ENCODE measurements at places on chromosomes 6 and 20.

DNA sequence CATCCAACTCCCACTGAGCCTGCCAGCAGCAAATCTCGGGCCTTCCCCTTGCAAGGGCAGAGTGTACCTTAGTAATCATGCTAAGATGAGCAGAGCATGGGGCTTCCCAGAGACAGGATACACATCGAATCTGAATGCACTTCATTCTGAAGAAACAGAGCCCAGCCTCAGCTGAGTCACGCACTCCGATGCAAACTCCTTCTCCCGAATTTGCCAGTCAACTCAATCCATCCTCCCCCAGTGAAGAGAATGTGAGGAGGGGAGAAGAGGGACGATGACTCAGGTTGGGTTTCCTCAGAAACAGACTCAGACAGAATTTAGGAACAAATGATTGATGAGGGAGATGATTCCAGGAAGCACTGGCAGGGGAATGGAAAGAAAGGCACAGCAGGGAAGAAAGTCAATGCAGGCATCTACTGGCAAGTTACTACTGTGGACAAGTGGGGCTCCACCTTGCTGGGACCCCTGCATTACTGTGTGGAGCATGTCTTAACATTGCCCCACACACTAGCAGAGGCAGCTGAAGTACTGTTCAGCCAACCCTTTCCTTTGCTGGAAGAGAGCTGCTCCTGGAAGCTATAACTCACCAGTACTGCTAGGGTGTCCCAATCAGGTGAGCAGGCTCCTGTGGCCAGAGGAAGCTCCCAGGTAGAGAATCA is 251.6 kb downstream of the ADGB start:
- no peak for DNase-seq

DNA sequence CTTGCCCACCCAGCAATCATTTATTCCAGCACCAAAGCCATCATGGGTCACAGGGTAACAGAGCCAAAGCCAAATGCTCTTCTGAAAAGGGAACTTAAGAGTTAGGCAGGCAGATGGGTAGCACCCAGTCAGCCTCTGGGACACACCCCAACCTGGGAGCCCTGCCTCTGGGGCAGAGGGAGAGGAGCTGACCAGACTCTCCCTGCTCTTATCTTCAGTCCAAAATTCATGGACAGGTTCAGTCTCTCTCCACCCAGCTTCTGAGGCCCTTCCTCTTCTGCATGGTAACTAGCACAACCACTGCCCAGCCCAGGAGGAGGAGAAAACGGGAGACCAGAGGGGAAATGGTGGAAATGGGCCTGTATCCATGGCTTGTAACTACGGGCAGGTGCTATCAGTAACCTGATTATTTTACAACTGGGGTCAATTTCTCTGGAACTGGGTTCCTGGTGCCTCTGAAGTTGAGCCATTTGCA is 105.4 kb downstream of the NOL4L start:
- no peak for DNase-seq

DNA sequence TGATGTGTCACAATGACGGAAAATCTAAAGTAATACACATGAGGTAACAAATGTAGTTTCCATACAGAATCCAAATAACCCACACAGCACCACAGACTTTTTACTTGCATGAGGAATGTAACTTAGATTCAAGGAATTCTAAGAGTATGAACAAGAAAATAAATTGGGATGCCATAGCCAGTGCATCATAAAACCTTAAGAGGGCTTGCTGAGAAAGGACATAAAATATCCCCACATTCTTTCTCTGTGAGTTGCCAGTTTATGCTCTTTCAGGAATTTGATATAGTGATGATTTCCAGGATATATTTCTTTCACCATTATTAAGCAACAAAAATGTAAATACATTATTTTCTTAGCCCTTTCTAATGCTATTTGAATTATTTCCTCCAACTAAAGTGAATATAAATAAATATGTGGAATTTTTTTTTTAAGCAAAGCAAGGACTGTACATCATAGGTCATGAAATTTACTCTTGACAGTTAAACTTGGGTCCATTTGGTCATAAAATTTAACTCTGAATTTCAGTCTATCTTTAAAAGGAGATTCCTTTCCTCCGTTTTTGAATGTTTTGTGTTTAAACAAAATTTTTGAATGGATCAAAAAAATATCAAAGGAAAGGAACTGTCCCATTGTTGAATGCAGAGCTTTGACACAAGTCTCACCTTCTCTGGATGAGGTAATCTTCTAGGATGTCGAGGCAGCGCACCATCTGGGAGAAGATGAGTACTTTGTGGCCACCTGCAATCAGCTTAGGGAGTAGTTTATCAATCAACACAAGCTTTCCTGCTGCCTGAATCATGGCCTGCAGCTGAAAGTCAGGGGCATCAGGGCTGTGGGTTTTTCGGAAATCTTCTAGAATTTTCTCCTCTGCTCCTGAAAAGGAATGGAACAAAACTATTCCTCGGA is 116.3 kb upstream of the EMILIN3 start:
- no peak for DNase-seq

DNA sequence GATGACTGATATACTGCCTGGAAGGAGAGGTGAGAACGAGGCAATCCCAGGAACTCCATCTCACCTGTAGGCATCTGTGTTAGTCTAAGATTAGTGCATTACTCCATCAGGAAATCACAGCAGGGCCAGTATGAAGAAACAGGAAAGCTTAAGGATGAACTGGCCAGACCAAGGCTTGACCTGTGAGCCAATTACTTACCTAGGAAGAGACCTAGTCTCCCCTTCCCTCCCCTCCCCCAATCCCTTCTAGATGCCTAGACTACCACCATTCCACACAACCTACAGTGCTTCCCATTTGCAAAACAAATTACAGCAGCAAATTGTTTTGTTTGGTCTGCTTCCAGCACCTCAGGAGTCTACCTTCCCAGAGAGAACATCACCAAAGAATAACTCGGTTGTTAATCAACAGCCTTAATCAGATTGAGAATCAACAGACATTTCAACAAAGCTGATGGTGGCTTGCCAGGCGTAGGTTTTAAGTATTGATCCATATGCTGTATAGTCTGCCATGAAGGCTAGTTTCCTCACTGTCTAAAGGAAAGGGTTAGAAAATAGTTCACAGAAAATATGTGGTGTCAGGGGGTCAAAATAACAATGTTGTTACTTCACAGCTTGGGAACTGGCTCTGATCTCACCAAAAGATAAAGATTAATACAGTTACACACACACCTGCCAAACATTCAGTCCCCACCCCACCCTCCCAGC is 10.1 kb downstream of the PKHD1 start:
- no peak for DNase-seq

DNA sequence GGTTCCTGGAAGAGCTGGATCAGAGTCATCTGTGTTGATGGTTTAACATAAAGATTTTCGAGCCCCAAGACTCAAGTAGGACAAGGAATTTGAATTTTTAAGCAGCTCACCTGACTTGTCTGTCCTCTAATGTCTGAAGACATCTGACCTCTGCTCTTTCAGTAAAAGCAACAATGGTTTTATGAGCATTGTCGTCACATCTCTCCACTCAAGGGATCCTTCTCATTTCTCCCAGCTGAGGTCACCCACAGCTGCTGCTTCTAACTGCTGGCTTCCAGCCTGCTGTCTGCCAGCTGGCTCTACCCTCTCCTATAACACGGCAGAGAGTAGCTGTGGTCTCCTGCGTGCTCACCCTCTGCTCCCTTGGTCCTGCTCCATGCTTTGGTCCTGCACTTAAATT is 24.7 kb upstream of the HDAC2 start:
- no peak for DNase-seq

- DNase-seq = no peak
These were observed 6.6 kb upstream of the PHIP start for GRCh38 chr6:79084693-79085092.

DNA sequence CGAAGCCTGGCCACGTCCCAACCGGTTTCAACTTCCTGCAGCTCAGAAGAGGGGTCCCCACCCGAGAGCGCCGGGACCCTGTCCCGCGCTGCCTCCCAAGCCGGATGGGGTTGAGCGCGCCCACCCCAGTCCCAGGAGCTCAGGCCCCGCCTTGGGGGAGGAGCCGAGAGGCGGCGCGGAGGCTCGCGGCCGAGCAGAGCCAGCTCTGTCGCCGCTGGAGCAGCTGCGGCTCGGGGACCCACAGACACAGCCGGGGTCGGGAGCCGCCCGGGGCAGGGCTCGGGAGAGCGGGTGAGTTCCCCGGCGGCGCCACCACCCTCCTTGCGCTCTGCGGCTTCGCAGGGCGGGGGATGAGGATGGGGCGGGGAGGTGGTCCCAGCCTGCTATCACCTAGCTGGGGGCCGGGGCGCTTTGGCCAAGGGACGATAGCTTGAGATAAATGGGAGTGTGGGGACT is at the start of gene PPP1R16B:
Gene PPP1R16B, plus strand, starts transcription at position 196 of the 456 bp plus-strand sequence. CDS start 30,229 bp downstream, outside the sequence.
- peak; percentile 79 for DNase-seq

DNA sequence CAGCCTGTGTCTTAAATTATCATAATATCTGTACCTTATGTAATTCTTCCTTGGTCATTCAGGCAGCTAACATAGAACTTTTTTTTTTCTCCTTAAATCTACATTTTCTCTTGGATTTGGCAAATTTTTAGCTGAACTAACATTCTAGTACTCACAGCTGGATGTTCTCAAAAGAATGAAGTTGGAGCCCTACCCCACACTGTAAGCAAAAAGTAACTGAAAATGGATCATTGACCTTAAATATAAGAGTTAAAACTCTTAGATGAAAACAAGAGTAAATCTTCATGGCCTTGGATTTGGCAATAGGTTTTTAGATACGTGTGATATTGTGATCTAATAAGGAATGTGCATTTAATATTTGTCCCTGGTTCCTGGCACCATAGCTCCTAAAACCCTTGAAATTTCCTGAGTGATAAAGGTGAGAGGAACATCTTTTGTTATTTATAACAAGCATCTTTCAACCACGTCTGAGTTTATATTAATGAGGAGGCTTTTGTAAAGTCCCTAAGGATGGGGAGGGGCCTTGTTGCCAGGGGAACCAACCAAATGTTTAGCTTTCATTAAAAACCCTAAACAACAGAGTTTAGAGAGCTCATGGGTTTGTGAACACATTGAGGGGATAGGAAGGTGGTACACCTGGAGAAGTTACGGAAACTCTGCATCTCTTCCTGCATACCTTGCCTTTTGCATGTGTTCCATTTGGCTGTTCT is 106.1 kb upstream of the ADGRF4 start:
- no peak for DNase-seq

DNA sequence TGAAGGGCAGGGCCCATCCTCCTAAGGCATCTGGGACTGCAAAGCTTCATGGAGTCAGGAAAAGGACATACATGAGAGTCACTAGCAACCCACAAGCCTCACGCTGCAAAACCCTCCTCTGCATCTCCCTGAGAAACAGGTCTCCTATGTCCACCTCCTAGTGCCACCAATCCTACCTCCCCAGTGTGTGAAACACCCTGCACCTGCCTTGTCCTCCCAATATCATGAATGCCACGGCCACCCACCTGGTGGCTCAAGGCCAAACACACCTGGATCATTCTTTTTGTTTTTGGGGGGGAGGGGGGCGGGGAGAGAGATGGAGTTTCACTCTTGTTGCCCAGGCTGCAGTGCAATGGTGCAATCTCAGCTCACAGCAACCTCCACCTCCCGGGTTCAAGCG is 90.5 kb downstream of the ZMYND8 start:
- no peak for DNase-seq

- no peak for DNase-seq
These were observed 1360.1 kb upstream of the GJE1 start for GRCh38 chr6:140772576-140772975.

- DNase-seq = no peak
These were observed 22.9 kb upstream of the TCFL5 start for GRCh38 chr20:62884556-62884955.
